ENCODE measurements at places on chromosomes 5 and 9.
A peak's percentile ranks its signal among the peaks of the same experiment; 100 is the strongest.

GRCh38 chr9:133821601-133822429, 83.7 kb upstream of the SARDH start:
- DNase-seq = no peak

GRCh38 chr9:86344818-86345217, 9.4 kb downstream of the TUT7 start:
- DNase-seq = no peak

GRCh38 chr5:31845361-31845760, 206.4 kb downstream of the PDZD2 start:
- no peak for DNase-seq

- DNase-seq = no peak
Measured at GRCh38 chr9:124739360-124739759, 31.8 kb downstream of the NR6A1 start.

DNA sequence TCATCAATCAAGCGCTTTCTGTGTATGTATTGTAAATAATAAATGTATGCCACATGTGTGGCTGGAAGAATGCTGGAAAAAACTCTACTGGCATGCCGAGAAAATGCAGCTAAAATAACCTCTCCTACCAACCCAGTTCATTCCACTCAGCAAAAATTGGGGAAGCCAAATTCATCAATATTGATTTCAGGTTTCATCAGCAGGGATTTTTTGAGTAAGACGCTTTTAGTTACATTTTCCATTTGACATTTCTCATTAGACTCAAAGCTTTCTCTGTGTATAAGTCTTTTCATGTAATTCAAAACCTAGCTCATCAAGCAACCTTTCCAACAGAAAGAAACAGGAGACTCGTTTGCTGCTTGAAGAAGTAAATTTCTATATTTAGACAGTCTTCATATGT, 338.1 kb downstream of the DMRT2 start:
- no peak for DNase-seq

GRCh38 chr9:87063871-87064270, 116.6 kb upstream of the GAS1 start:
- DNase-seq = no peak

GRCh38 chr9:26735160-26735559, 157.4 kb downstream of the CAAP1 start:
- no peak for DNase-seq

- no peak for DNase-seq
Measured at GRCh38 chr9:134868751-134869553, 11.7 kb upstream of the FCN2 start.

DNA sequence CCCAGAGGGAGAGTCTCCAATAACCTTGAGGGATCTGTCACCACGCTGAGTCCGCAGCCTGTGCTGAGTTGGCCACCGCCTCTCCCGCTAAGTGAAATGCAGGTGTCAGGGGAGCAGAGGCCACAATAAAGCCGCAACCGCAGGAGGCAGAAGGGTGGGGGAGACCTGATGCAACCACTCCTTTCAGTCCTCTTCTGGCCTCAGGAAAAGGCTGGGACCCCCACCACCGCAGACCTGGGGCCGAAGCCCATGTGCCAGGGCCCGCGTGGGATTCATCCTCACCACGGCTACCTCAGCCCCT, 576 bp downstream of the MAP1B start:
- DNase-seq = no peak

- no peak for DNase-seq
Measured at GRCh38 chr9:37521111-37521510, 35.4 kb downstream of the POLR1E start.

- DNase-seq = peak; percentile 72
Measured at GRCh38 chr5:176733406-176734262, 76.7 kb upstream of the UNC5A start.

GRCh38 chr5:38316544-38317224, 58.3 kb downstream of the EGFLAM start:
- peak; percentile 54 for DNase-seq

- no peak for DNase-seq
Measured at GRCh38 chr9:129838707-129839259, 3.5 kb downstream of the USP20 start.

GRCh38 chr9:14511452-14511851, 181.8 kb downstream of the ZDHHC21 start:
- DNase-seq = no peak

GRCh38 chr9:135160862-135161261, 73.4 kb downstream of the OLFM1 start:
- no peak for DNase-seq

DNA sequence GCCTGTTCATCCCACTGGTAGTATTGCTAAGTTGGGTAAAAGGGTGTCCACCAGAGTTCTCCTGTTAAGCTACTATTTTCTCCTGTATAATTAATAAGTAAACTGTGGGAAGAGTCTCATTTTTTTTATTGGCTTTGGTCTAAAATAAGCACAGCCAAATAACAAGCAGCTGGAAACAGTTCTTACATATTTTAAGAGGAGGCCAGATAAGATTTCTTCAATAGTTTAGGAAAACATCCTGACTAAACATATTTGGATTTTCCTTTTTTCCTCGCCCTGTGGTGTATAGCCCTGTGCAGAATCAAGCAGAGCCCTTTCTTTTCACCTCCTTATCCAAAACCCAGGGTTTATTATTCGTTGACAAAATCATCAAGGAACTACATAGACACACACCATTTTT, 122.2 kb upstream of the ZNF608 start:
- DNase-seq = no peak

- DNase-seq = no peak
Measured at GRCh38 chr5:103829585-103829984, 267.0 kb upstream of the NUDT12 start.

GRCh38 chr5:64165160-64165499, 513 bp upstream of the RNF180 start:
- DNase-seq = no peak

DNA sequence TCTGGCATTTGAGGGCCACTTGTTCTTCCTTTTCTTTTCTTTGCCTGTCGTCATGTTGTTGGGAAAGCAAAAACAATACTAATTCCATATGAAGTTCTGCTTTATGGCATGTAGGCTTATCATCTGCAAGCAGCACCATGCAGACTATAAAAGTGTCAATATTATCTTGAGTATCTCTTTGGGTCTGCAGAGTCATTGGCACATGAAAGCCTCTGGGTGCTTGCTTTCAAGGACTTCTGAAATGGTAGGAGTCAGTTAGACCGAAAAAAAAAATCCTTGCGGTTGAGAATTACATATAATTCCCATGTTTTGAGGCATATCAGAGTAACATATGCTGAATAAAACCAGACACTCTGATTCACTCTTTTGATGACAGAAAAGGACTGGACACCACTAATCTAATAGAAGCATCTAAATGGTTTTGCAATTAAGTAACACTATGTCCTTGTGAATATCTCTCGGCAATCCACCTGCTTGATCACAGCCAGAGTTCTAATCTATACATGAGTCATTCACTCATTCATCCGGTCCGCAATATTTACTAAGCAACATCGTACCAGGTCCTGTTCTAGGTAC, 44.4 kb downstream of the GNAQ start:
- DNase-seq = no peak

- no peak for DNase-seq
Measured at GRCh38 chr9:115362101-115362500, 244.1 kb upstream of the TNC start.

- DNase-seq = no peak
Measured at GRCh38 chr5:41754857-41755256, 115.4 kb downstream of the OXCT1 start.

- peak; percentile 27 for DNase-seq
Measured at GRCh38 chr5:101306391-101307137, 403.5 kb upstream of the ST8SIA4 start.

DNA sequence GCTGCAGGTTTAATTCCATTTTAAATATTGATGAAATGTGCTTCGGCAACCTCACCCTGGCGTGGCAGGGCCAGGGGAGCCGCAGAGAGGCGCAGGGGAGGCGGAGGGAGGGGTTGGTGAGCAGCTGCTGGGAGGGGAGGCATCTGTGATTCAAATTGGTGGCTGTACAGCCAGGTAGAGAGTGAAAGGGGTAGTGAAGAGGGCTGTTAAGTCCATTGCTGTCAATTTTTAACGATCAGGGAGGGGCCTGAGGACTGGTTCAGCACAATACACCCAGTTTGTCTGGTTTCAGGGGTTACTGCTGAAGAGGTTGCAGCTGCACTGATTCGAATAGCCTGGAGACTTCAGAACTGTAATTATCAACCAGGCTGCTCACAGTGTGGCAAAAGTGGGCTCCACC, 31.3 kb downstream of the LHX6 start:
- no peak for DNase-seq

- DNase-seq = no peak
Measured at GRCh38 chr9:136247947-136248637, 2.5 kb upstream of the QSOX2 start.

DNA sequence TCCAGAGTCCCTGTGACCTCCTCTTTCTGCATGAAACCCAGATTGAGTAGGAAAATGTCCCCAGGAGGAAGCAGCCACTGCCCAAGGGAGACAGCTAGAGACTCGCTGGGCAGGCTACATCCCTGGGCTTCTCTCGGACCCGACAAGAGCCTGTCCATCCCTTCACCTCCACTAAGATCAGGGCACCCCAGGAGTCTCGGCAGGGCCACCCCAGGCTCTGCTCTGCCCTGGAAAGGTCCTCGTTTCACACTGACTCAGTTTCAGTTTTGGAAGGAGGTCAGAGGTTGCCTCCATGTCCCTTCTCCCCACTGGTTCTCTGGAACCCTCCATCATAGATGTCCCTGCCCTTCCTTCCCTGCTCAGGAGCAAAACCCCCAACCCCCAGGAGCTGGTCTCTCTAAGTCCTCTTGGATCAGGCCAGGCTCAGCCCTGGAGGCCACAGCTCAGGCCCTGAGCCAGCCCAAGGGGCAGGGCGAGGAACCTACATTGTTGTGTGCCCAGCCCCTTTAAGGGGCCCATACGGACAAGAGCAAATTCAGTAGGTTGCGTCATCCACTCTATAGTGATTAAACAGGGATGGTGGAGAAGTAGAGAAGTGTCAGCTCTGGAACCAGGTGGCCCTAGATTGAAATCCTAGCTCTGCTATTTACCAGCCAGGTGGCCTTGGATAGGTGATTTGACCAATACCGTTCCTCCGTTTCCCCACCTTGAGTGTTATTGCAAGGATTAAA, 37.4 kb downstream of the C9orf50 start:
- no peak for DNase-seq

GRCh38 chr9:90894986-90895687, 93.5 kb downstream of the SYK start:
- no peak for DNase-seq

DNA sequence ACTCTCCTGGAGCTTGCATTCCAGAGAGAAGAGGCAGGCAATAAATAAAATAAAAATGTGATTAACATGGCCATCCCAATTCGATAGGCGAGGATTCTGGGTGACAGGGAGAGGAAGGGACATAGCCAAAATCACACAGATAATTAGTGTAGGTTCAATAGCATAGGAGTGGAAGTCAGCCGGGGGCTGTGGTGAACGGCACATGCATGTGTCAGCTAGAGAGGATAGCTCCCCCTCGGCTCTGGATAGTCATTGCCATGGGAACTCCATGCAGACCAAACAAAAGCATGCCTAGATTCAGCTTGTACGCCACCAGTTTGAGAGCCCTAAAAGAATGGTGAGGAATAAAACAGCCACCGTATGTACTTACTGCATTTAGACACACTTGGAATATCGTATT, 223.5 kb downstream of the GRIA1 start:
- no peak for DNase-seq

GRCh38 chr5:10286162-10286861, 21.4 kb downstream of the CMBL start:
- DNase-seq = peak; percentile 22

DNA sequence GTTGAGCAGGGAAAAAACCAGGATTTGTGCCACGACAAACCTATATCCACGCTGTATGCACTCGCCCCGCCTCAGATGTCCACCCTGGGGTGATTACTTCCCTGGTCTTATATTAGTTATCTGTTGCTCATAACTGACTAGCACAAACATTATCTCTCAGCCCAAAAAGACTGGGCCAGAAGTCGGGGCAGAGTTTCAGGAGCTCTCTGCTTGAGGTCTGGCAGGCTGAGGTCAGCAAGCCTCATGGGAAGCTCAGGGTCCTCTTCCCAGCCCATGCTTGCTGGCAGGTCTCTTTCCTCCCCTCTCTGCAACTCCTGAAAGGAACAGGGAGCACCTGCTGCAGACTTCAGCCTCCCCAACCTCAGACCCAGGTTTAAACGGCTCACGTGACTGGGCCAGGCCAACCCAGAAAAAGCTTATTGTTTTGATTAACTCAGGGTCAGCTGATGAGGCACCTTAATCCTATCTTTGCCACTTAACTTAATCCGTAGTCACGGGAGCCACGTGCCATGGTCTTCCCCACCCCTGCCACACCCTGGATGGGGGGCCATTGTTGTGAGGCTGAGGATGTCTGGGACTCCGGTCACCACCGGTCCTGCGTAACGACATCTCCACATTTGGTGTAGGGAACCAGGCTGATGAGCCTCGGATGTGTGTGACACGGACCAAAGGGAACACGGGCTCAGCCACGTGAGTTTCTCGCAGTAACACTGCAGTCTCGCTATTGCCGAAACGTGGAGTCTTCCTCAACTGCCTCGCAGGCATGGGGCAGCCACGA, 123.7 kb upstream of the IRX4 start:
- no peak for DNase-seq

GRCh38 chr9:133981958-133982681, 10.0 kb downstream of the VAV2 start:
- DNase-seq = no peak

- DNase-seq = no peak
Measured at GRCh38 chr5:142977363-142978051, 207.3 kb downstream of the ARHGAP26 start.

DNA sequence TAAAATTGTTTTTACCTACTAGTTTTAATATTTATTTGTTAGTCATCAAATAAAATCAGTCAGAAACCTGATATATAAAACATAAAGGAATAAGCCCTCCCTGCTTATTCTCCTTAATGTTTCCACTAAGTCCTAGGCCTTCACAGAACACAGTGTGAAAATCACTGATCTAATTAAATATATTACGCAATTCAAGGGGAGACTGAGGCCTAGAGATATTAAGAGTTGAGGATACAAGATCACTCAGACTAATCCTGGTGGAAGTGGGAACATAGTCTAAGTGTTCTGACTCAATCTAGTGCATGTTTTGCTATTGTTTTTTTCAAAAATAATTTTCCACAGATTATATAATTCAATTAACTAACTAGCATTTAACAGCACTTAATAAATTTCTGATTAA, 401.1 kb downstream of the SLCO4C1 start:
- no peak for DNase-seq

DNA sequence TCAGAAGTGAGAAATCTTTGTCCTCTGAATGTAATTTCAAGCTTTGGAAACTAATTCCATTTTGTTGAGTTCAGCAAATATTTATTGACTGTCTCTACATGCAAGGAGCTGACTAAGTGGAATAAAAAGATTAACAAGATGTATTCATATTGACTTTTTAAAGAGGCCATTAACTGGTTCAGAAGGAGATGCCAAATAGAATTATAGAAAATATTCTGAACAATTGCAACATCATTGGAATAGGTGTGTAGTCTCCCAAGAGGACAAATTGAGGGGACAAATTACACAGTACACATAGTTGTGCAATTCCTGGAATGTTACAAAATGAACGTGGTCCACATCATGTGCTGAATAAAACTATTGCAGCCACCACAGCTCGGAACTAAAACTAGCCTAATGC, 224.2 kb downstream of the NPR3 start:
- no peak for DNase-seq

Measured in DMS 273 treated with DMSO at 0.1 percent for 48 hours (cell line).